ENCODE measurements at places on chromosomes 5 and 9.
A peak's percentile ranks its signal among the peaks of the same experiment; 100 is the strongest.

GRCh38 chr5:36875051-36875789 lies 1.3 kb upstream of the NIPBL start:
- DNase-seq, result peak; percentile 27

DNA sequence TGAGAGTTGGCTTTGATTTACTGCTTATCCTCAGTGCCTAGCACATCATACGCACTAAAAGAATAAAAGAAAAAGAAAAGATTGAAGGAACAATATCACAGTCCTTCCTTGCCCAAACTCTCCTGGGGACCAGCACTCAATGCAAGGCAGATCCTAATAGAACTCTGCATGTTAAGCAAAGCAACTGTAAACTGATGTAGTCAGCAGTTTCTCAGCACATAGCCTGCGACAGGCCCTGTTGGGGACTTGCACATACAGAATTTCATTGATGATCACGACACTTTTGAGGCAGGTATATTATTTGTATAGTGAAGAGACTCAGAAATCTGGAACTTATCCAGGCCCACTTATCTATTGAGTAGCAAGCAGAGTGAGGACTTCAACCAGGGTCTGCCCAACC lies 15.4 kb downstream of the NIPAL4 start:
- DNase-seq, result no peak

- DNase-seq, result peak; percentile 19
Observed at GRCh38 chr9:128275198-128276007, at the start of gene GOLGA2. GOLGA2 (minus strand) TSS chr9:128276007; CDS start chr9:128275976, 31 bp downstream.

DNA sequence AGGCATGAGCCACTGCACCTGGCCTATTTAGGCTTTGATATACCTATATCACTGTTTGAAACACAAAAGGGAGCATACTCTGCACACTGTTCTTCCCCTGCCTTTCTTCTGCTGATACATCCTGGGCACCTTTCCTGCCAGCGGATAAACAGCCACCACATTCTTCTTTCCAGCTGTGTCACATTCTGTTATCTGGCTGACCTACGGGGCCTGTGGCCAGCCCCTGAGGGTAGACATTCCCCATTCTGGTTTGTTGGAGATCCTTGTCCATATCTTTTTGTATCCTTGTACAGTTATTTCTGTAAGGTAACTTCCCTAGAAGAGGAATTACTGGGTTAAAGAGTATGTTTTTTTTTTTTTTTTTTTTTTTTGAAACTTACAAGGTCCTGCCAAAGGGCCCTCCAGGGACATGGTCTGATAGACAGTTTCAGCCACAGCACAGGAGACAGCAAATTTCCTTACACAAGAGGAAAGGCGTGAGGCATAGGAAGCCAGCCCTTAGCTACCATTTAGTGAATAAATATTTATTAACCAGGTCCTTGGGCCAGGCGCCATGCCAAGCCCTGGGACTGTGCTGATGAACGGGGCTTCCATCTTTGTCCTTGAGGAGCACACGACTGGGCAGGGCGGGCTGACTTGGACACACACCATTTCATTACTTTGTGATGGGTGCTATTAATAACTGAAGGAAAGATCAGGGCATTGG lies 57.8 kb downstream of the ERGIC1 start:
- DNase-seq, result no peak

DNA sequence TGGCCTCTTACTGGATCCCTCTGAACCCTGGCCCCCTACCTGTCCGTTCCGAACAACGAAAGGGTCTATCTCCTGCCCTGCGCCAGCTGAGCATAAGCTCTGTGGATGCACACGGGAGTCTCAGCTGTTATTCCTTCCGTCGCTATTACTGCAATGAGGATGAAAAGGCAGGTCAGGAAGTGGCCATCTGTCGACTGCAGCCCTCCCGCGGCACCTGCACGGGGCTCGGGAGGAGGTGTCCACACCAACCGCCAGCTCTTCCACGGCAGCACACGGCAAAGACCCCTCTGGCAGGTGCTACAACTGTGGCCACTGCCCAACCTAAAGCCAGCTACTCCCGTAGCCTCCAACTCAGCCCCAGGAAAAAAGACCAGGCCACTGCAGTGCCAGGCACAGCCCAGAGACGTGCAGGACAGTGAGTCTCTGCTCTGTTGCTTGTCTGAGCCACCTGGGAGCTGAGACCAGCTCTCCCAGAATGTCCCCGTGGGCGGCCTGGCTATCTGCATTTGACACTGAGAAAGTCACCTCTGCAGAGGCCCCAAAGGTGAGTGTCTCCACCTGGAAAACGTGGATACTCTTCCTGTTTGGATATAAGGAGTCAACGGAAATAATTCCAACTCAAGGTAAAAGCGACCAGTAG lies 19.1 kb downstream of the CAMSAP1 start:
- DNase-seq, result no peak

DNA sequence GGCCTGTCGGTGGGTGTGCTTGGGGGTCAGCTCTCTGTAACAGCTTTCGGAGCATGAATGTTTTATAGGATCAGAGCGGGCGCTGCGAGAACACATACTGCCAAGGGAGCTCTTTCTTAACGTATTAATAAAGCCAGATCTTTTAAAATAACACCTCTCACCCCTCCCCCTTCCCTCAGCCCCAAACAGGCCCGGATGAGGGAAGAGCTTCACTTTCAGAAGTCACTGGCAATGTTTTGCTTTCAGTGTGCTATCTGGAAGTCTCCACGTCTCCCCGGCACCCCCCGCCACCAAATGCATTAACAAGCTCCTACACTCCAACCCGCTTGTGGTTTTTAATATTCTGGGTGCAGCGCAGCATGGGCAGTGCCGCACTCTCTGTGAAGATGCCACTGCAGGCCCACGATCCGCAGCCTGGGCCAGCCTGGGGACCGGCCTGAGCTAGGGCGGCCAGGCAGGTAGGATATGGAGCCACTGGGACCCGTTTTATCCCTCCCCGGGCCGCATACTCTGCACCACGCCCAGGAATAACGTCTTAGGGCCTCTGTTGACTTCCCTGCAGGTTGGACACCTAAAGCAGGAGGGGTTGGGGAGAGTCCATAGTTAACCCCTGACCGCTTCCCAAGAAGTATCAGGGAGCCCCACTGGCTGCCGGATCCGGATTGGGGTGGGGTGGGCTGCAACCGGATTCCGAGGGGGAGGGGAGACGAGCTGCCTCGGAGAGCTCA lies 12.6 kb downstream of the NR2F1 start:
- no peak for DNase-seq

GRCh38 chr5:171724468-171725204 lies 61.0 kb upstream of the SMIM23 start:
- DNase-seq, result no peak

- no peak for DNase-seq
Observed at GRCh38 chr9:118613996-118614395, 755.2 kb downstream of the BRINP1 start.

- no peak for DNase-seq
Observed at GRCh38 chr9:113888336-113888735, 12.2 kb downstream of the ZNF618 start.

DNA sequence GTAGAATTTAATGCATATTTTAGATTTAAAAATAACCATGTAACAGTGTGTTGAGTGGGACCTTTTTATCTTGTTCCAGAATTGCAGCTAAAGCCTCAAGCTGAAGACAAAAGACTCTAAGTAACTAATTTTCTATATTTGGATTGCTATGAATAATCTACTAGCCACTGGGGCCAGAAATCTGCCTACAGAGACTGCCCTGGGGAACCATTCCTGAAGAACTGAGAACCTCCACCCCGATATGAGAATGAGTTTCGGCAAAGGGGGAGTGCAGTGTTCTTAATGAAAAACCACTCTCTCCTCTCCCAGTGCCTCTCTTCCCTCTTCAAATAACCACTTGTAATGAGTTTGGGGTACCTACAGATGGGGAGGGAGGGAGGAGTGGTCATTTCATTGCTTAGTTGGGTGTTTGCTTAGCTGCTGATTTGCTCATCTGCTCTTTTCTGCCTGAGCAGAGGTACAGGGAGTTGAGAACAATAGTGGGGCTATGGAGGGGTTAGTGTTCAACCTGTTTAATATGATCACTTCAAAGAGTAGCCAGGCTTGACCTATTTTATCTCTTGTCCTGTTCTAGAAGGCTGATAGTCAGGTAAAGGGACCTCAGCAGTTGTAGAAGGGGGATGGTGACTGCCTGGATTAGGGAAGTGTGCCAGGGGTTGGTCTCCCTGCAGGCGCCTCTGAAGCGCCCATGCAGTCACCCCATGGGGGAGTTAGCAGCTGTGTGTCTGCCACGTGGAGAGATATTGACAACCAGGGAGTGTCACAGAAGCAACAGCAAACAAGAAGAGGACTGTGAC lies 47.7 kb downstream of the ATG10 start:
- DNase-seq, result no peak

DNA sequence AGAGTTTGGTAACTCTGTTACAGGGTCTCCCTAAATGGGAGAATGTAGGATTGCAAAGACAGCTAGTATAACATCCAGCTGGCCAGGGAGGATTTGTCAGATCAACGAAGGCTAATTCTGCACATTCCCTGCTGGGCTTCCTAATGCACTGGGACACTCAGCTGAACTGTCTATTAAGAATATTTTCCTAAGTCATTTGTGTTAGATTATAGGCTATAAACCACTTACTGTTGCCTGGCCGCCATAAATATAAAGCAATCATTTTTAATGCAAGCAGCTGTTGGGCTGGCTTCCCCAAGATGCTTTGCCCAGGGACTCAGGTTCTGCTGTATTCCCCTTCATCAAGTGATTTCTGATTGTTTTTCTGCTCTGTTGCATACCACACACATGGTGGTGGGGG lies 35.3 kb upstream of the SLIT3 start:
- no peak for DNase-seq

- no peak for DNase-seq
Observed at GRCh38 chr9:71690063-71690688, 78.1 kb downstream of the CEMIP2 start.

- no peak for DNase-seq
Observed at GRCh38 chr9:19470567-19470966, 61.8 kb downstream of the ACER2 start.

GRCh38 chr9:111298731-111299598 lies 31.1 kb downstream of the OR2K2 start:
- DNase-seq, result no peak

- DNase-seq, result no peak
Observed at GRCh38 chr9:138100711-138101350, 223.2 kb downstream of the CACNA1B start.

DNA sequence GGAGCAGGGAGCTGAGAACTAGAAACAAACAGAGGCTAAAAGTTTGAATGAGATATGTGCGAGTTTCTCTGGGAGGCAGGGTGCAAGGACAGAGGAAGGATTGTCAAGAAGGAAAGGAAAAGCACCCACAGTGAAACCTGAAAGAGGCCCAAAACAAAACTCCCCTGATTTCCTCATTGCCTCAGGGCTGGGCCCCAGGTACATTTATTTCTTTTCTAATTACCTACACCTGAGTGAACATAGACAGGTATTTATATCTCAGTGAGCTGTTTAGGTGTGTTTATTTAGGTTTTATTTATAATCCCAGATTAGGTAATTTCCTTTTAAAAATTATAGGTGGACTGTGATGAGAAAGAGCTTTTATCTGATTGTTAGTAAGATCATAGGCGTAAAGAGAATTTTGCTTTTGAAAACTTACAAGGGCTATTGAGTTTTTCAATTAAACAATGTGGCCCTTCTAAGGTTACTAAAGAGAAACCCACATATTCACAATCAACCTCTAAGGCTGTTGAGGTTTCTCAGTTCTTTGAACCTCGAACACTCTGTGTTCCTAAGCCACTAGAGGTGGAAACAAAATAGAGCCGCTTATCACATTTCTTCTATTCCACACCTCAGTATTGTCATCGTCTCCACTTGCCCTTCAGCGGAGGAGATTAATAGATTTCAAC lies 344.8 kb downstream of the ZNF608 start:
- no peak for DNase-seq

GRCh38 chr5:84091127-84091799 lies 293.4 kb downstream of the EDIL3 start:
- DNase-seq, result no peak

GRCh38 chr5:43874772-43875171 lies 271.8 kb downstream of the NNT start:
- DNase-seq, result no peak

DNA sequence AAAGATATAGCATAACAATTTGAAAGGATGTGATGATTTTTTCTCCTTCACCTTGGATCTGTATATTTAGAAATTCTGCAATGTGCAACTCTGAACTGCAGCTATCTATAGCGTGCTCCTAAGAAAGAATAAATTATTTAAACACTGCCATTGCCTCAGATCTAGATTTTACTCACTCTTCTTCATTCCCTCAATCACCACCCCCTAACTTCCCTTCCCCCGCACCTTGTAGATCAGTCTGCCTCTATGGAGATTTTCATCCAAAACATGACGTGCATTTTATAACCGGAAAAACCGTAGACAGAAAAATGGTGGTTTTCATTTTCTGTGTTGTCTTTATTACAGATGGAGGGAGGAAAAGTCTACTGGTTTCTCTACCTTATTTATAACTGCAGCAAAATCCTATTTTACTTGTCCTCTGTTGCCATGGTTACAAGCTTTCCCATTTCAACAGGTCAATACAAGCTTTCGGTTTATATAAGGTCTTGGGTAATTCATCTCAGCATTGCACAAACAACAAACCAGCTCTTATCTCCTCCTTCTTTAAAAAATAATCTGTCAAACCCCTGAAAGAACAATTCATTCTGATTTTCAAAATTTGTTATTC lies 480.0 kb downstream of the TAF11L14 start:
- no peak for DNase-seq

DNA sequence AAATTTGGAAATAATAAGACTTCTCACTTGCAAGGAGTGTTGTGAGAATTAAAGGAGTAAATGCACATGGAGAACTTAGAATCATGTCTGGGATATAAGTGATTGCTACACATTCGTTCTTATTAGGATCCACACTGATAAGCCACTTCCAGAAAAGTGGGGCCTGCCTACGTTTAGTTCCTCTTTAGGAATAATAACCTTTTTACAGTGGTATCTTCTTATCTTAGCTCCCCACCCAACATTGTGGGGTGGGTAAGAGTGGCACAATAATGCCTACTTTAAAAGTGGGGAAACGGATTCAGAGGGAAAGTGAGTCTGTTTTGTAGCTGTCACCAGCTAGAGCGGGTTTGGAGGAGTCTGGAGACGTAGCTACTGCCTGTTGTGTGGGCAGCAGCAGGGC lies 16.0 kb downstream of the DOCK2 start:
- no peak for DNase-seq

GRCh38 chr9:37870081-37870798 lies 33.7 kb downstream of the SLC25A51 start:
- no peak for DNase-seq

Measured in stimulated activated CD4-positive, alpha-beta T cell treated with anti-CD3 and anti-CD28 coated beads, TNF-alpha, amount 100 ng/mL, for 4 hours (primary cell).